Gastroesophageal sphincter (tissue), 4 donors: ENCODE measurements at places on chromosomes 6 and 20. TPM values are rescaled to one million over a fixed set of nuclear protein-coding genes. Genes with fewer than 3 reads are reported as not detected.

- ATAC-seq, result no peak
These were observed 7.3 kb upstream of the ULBP2 start for GRCh38 chr6:149934249-149935156.

GRCh38 chr20:61133611-61134010, 118.5 kb upstream of the CDH4 start:
- no peak for ATAC-seq

GRCh38 chr6:127900935-127901334, at the start of gene THEMIS:
Gene THEMIS, minus strand, starts transcription at chr6:127901058. Its CDS starts 126 bp downstream, at chr6:127900932.
- no peak for ATAC-seq

KIF13A gene
- total RNA-seq, result 81.3 TPM

- ATAC-seq, result no peak
These were observed 58.5 kb upstream of the B3GAT2 start for GRCh38 chr6:71015392-71015791.

SAMD10 gene
- total RNA-seq, result 0.77 TPM

DNA sequence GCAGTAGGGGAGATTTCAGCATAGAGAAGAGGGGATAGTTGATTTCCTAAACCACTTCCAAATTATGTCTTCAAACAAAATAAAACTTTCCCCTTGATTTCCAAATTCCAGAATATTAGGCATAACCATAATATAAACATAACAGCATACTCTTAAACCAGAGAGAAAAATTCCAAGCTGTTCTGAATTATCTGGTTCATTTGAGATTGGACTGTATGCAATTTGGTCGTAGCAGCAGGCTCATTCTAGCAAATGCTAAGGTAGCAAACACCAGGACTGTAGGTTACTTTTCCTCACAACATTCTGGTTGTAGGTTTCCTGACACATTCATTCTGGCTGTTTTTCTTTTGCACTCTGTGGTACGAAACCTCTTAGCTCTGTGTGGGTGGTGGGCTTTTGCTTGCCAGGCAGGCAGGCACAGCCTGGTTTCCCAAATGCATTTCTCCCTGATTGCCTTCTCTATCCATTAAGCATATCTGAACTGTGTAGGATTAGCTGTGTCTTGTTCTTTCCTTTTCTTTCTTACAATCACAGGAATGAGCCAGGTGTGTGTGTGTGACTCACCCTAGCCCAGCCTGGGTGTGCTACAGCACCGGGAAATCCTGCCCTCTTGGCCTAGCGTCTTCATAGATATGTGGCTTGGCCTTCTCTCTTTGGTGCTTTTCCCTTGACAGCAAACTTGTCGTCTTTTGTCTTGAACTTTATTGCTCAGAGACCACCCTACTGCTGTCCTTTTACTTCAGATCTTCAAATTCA, 77.1 kb downstream of the JARID2 start:
- no peak for ATAC-seq

DNA sequence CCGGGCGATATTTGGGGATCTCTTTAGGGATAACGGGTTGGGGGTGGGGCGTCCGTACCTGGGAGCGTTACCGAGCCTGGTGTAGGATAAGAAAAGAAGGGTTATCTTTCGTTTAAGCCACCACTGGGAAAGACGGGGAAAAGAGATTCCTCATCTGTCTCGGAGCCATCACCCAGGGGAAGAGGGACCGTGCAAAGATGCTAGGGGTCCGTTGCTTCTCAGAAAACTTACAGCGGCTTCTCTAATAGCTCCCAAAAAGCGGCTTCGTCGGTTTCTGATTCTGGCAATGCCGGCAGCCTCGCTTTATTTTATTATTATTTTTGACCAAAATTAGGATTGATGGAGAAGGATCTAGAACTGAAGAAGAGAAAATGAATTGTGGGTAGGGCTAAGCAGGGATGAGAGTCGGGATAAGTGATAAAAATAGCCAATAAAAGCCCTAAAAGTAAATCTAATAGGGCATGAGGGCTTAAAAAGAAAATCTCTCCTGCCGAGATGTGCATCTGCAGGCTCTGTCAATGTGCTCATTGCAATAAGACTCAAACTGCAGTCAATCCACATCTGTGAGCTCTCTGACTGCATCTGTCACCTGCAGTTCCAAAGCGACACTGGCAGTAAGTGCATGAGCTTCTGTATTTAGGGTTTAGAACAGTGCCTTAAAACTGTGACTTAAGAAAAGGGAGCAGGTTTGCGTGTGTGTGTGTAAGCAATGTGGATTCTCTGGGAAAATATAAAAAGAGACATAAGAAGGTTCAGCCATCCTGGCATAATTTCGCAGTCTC, 801 bp downstream of the TBPL1 start:
- ATAC-seq, result no peak

DNA sequence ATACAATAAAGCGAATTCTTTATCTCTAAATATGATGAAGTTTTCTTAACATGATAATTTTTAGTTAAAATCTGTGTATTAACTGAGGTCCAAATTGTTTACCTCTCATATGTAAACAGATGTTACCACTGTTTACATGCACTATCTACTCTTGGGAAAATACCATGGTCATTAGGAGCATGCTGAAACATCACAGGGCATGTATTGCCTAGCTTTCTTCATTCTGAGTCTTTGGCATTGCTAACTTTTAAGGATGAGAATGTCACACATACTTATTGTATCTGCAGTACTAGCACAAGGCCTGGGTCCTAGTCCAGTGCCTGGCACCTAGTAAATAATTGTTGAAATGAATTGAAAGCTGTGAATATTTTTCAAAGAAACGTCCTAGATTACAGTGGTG, 20.6 kb downstream of the SMPDL3A start:
- no peak for ATAC-seq

GRCh38 chr6:1622220-1622850, 12.6 kb downstream of the FOXC1 start:
- no peak for ATAC-seq

GRCh38 chr6:70062010-70062409, 195.7 kb downstream of the COL19A1 start:
- ATAC-seq, result no peak

LPA gene
- not detected for total RNA-seq
